ENCODE measurements at places on chromosomes 7 and 10. TPM values are rescaled to one million over a fixed set of nuclear protein-coding genes. Genes with fewer than 3 reads are reported as not detected.

Gene ZNF655
- total RNA-seq = 37.1 TPM

Gene POLR2J2
- total RNA-seq = 3.3 TPM

DNA sequence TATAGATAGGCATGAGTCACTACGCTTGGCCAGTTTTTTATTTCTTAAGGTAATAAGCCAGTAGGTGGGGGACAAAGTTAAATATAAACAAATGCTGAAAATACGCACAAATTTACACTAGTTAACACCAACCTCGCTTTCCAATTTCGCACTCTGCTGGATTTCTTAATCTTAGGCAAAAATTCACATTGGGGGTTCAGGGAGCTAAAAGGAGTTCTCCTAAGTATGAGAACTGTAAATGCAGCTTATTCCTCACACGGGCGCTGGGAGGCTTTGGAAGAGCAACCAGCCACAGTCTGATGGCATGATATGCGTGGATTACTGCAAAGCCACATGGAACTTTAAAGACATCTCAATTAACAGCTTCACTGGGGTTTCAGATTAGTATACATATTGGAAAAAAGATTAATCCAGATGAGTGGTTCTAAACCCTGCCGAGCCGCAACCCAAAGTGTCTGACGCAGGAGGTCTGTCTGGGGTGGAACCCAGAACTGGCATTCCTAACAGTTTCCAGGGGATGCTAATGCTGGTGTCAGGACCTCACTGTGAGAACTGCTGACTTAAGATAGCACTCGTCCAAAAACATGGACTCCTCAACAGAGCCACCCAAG, 16.2 kb downstream of the TNS3 start:
- H3K27me3 ChIP-seq = no peaks in the 10 kb centered on the region
- H3K4me3 ChIP-seq = no peak overlapping the region
- DNase-seq = no peak
- no peaks in the 10 kb centered on the region for H3K4me1 ChIP-seq

DNA sequence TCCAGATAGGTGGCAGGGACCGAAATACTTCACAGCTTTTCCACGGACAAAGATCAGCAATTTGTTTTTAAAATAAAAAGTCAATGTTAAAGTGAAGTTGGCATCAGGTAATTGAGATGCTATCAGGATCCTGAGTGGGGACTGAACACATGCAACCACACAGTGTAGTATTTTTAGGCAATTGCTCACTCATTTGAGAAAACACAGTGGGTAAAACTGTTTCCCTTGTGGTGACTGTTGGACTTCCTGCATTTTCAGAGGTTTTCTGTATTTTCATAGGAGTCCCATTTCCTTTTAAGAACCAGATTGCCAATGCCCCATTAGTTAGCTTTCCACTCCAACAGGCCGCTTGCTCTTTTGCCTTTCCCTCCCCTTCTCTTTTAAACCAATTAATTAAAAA, 159.5 kb upstream of the ZNF32 start:
- H3K36me3 ChIP-seq = no peaks in the 10 kb centered on the region
- no peak for DNase-seq
- H3K4me1 ChIP-seq = no peaks in the 10 kb centered on the region
- no peaks in the 10 kb centered on the region for H3K27me3 ChIP-seq

GRCh38 chr10:130177250-130177649, 41.1 kb downstream of the GLRX3 start:
- no peaks in the 10 kb centered on the region for H3K4me1 ChIP-seq
- no peak overlapping the region for H3K27ac ChIP-seq
- no peak for DNase-seq
